Endothelial cell (in vitro differentiated cells): ENCODE measurements at places on chromosomes 2 and 18.

- no peak for DNase-seq
- peaks cover 3% of the 10 kb centered on the region for H3K36me3 ChIP-seq
- no peak overlapping the region for H3K4me3 ChIP-seq
Measured at GRCh38 chr2:139477618-139478017, 697.4 kb upstream of the NXPH2 start.

DNA sequence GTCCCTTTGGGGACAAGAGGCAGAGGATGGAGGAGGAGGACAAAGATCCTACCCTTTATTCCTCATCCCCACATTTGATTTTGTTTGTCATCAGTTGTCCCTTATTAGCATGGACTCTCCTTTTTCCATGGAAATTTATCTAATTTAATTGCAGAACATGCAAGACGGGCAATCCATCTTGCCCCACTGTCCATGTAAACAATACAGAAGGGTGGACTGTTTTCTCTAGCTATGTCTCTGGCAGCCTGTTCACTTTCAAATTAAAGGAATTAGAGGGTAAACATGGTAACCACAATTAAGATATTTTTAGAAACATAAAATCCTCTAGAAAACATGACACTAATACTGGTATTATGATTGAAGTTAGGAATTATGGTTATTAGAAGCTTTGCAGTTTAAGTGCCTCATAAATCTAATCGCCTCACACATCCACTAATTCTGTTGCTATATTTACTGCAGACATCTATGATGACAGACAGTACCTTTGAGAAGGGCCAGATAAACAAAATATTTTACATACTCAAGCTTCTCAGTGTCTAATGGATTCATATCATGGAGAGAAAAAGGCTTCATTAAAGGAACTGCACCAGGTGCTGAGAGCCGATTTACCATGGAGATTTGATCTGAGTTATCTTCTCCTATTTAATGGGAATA lies 215.5 kb downstream of the LNPK start:
- no peaks in the 10 kb centered on the region for H3K4me1 ChIP-seq
- DNase-seq = no peak
- no peak overlapping the region for H3K4me3 ChIP-seq

DNA sequence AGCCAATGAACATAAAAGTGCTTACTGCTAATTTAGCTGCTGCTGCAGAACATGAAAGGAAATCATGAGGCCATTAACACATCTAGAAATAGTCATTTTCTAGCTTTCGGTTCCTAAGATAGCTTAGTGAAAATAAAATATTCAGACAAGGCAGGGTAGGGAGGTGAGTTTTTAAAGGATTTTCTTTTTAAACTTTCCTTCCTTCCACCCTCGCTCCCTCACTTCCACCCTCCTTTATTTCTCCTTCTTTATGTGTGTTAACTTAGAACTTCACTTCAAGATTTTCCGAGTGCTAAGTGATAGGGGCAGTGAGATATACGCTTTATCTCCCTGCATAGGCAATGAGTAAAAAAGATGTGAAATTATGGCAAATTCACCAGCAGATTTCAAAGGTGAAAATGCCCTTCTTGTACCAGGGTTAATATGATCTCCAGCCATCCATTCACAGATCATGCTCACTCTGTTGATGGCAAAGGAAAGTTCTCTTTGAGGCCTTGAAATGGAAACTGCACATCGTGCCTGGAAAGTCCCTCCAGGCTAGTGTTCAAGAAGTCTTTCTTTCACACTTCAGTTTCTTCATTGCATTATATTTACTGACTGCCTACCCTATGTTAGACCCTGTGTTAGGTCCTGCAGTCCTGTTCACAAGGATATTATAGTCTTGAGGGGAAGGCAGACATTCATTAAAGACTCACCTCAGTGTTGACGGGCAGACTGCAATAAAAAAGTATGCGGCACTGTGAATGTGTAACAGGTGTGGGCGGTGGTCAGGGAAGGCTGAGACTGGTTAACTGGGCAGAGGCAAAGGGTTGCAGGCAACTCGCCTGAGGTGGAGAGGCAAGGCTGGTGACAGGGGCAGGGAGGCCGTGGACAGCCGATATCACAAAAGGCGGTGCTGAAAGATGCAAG lies 200.8 kb downstream of the PLCL1 start:
- DNase-seq = no peak
- H3K36me3 ChIP-seq = no peaks in the 10 kb centered on the region
- H3K27ac ChIP-seq = no peak overlapping the region
- no peaks in the 10 kb centered on the region for H3K27me3 ChIP-seq
- no peak overlapping the region for H3K4me3 ChIP-seq

DNA sequence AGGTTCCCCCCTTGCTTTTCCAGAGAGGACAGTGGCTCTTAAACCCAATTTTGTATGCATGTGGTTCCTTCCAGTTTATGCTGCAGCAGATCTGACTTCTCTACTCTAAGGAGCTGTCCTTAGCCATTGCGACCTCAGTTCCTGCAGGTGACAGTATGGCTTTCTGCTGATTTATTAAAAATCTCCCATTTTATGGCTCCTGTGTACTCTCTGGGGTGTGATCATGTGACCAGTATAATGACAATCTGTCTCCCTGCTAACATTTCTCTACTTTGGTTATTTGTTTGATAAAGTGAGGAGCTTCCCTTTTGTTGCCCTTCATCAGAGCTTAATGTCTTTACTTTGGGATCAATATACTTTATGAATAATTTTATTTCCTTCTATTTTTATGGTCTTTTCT lies 148.7 kb upstream of the VRK2 start:
- no peaks in the 10 kb centered on the region for H3K36me3 ChIP-seq
- no peaks in the 10 kb centered on the region for H3K27me3 ChIP-seq
- H3K4me3 ChIP-seq = no peak overlapping the region
- no peak for DNase-seq

DNA sequence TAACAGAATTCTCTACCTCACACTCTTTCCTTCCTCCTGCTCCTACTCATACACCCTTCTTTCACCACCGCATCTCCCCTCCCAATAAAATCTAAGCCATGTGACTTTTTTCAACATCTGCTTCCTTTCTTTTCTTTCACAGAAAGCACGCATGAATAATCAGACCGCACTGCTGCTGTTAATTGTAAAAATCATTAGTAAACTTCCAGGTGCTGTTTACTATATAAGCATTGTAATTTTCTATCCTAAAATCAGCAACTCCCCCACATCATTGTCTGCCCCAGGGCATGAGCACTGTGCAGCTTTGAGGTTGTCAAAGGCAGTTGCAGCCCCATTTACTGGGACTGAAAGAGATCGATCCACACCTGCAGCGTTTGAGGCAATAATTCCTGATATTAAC lies 782.6 kb upstream of the ID2 start:
- H3K4me3 ChIP-seq = no peak overlapping the region
- no peak overlapping the region for H3K27ac ChIP-seq
- H3K27me3 ChIP-seq = peaks cover 4% of the 10 kb centered on the region
- peaks cover 15% of the 10 kb centered on the region for H3K4me1 ChIP-seq

DNA sequence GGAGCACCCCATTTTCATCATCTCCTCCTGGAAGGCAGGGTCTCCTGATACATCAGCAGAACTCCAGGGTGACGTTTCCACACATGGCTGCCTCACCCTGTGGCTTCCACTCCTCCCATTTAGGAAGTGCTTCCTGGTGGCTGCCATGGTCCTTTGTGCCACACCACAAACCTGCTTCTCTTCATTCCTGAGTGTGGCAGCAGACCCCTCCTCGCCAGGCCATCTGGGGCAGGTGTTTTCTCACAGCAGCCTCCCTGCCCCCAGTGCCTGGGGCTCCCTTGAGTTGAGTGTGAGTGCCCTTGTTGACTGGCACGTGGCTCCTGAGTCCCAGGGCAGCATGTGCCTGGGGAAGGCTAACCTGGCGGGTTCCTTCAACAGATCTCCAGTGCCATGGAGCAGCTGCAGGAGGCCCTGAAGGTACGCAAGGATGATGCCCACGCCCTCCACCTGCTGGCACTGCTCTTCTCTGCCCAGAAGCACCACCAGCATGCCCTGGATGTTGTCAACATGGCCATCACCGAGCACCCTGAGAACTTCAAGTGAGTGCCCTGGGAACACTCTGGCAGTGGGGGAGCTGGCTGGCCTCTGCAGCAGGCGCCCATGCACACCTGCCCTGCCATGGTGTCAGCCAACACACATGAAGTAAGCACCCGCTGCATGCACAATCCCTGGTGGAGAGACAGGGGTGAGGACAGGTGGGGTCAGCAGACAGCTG lies 113.4 kb upstream of the MCFD2 start:
- H3K4me1 ChIP-seq = peaks cover 11% of the 10 kb centered on the region
- H3K36me3 ChIP-seq = peaks cover 11% of the 10 kb centered on the region
- no peak overlapping the region for H3K4me3 ChIP-seq
- no peak for DNase-seq
- peaks cover 9% of the 10 kb centered on the region for H3K27me3 ChIP-seq

GRCh38 chr2:116450990-116451389 lies 1363.5 kb upstream of the DDX18 start:
- H3K27ac ChIP-seq = no peak overlapping the region
- H3K27me3 ChIP-seq = no peaks in the 10 kb centered on the region
- DNase-seq = no peak
- H3K4me1 ChIP-seq = no peaks in the 10 kb centered on the region

GRCh38 chr18:35377875-35378573 lies 887 bp upstream of the ZNF396 start:
- peaks cover 12% of the 10 kb centered on the region for H3K36me3 ChIP-seq
- H3K4me3 ChIP-seq = peak overlapping the region; percentile 90
- H3K27ac ChIP-seq = peak overlapping the region; percentile 52
- no peak for DNase-seq
- peaks cover 13% of the 10 kb centered on the region for H3K27me3 ChIP-seq

- H3K27ac ChIP-seq = no peak overlapping the region
- no peak overlapping the region for H3K4me3 ChIP-seq
- H3K4me1 ChIP-seq = no peaks in the 10 kb centered on the region
- no peaks in the 10 kb centered on the region for H3K27me3 ChIP-seq
- H3K36me3 ChIP-seq = no peaks in the 10 kb centered on the region
- no peak for DNase-seq
Measured at GRCh38 chr2:145124085-145124484, 604.2 kb upstream of the ZEB2 start.

DNA sequence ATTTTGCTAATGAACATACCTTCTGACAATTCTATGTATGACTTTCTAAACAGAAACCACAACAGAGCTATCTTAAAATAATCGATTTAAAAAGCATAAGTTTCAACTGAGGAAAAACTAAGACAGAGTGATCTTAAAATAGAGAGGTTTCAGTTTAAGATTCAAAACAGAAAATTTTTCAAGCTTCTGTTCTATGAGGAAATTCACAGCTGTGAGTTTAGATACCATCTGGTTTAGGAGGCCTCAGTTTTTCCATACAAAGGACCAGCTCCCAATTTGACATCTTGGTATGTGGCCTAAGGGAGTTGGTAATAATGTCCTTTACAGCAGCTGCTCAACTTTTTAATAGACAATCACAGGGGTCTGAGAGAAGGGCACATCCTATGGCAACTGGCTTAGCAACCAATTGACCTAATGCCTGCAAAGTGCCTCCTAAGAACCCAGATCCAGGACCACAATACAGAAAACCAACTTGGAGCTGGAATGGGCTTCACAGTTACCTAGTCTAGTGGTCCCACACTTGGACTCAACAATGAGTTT lies 39.7 kb downstream of the MDH1 start:
- no peaks in the 10 kb centered on the region for H3K27me3 ChIP-seq
- DNase-seq = no peak
- peaks cover 4% of the 10 kb centered on the region for H3K4me1 ChIP-seq

DNA sequence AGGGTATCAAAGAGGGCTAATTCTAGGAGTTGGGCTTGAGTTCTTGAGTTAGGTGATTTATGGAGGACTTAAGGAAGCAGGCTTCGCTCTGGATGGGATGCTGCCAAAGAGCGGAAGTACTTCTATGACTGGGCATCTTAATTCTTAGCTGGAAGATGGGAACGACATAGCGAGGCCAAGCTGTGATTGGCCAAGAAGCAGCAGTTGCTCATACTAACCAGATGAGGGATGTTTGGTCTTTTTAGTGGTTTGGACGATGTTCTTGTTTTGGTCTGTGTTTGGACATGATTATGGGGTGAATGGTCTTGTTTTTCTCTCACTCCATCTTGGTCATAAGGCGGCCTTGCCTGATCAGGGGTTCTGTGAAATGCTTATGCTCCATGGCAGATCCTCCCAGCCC lies 133.7 kb downstream of the MSH2 start:
- H3K27me3 ChIP-seq = peaks cover 9% of the 10 kb centered on the region
- H3K4me3 ChIP-seq = no peak overlapping the region
- no peak overlapping the region for H3K27ac ChIP-seq

DNA sequence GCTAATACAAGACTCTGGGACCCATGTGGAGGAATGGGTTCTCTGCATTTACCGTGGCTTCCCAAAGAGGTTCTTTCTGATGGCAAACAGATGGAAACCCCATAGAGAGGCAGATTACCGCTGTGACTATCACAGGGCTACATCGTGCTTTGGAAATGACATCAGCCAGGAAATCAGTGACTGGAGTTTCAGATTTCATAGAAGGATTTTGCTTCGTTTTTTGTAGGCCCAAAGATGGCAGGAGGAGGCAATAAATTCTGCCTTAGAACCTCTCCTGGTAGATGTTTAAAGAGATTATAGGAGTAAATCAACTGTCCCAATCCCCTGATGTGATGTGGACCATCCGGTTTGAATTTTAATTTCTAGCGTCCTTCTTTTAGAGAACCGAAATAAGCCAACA lies 214.1 kb downstream of the AGPS start:
- peaks cover 9% of the 10 kb centered on the region for H3K36me3 ChIP-seq
- DNase-seq = no peak
- no peak overlapping the region for H3K4me3 ChIP-seq
- peaks cover 6% of the 10 kb centered on the region for H3K27me3 ChIP-seq

- peaks cover 43% of the 10 kb centered on the region for H3K4me1 ChIP-seq
- H3K27me3 ChIP-seq = peaks cover 17% of the 10 kb centered on the region
- H3K27ac ChIP-seq = no peak within 1 kb of the TSS
- peak within 1 kb of the TSS; percentile 98 for H3K4me3 ChIP-seq
Measured at GRCh38 chr18:57803103-57803969, at the start of gene ATP8B1. Gene ATP8B1, minus strand, starts transcription at chr18:57803315. Its CDS starts 71,508 bp downstream, at chr18:57731807.
